GM12892 (cell line): ENCODE measurements at places on chromosomes 11 and 22.

GRCh38 chr22:35811670-35812069 is 94.0 kb downstream of the APOL5 start:
- DNase-seq, result no peak

DNA sequence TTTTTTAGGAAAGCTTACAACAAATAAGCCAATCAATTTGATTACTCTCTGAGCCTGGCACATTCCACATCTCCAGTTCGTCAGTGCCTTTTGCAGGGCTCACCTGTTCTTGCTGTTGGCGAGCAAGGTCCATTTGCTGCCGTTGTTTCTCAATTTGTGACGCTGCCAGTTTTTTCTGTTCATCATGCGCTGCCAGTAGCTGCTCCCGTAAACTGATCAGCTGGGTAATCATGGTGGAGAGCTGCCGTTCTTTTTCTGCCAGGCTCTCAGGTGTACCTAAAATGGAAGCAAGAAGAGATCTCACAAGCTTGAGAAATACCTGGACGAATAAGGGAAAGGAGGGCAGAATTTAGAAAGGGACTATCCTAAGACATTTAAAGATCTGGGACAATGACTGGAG is 169.7 kb downstream of the SOX6 start:
- no peak for DNase-seq

DNA sequence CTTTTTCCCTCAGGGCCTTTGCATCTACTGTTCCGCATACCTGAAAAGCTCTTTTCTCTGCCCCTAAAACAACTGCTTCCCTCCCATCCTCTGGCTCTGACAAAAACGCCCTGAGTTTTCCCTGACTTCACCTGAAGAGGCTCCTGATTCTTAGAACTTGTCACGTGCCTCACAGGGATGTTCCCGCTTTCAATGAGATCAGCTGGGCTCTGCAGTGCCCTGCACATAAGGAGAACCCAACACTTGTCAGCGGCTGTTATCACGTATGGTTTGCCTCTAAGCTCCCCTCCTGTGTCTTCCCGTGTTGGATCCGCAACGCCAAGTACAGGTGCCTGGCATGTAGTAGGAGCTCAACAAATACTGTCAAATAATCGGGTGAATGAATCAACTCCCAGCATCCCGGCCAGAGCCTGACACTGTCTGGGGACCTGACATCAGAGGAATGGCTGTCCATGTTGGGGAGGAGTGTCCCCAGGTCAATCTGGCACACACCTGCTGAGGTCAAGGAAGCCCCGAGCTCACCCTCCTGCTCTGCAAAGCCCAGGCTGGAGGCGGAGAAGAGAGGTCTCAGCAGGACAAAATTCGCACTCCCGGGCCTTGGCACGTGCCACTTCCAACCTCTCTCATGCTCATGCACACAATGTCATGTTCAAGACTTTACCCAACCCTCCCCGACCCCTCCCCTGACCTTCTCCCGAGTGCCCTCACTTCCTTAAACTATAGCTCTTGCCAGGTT is 4.2 kb upstream of the GRK2 start:
- DNase-seq, result no peak

DNA sequence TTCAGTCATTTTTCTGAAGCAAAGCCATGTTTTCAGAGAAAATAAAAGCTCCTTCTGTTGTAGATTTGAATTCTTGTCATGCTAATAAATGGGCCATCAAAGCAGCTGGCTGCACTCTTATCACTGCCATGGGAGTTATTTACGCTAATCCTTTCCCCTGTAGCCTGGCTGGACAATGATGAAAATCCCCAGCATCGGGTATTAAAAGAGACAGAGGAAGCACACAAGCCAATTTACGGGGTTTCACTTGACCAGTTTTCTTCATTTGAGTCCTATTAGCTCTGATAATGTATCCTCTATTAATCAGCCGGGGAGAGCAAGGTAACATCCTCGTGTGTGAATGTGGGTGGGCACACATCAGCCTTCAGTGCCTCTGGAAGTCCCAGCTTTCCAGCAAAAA is 470.2 kb upstream of the API5 start:
- no peak for DNase-seq

- DNase-seq, result no peak
Measured at GRCh38 chr11:18364495-18365073, 29.8 kb upstream of the LDHA start.

GRCh38 chr11:64178203-64178602 is 7.8 kb upstream of the STIP1 start:
- no peak for DNase-seq

- no peak for DNase-seq
Measured at GRCh38 chr11:93468290-93468689, 74.9 kb downstream of the SMCO4 start.

GRCh38 chr22:32073262-32073661 is 30.2 kb downstream of the SLC5A1 start:
- no peak for DNase-seq

- no peak for DNase-seq
Measured at GRCh38 chr22:31631436-31631835, 30.6 kb downstream of the PISD start.

GRCh38 chr11:43736502-43737200 is 56.1 kb downstream of the HSD17B12 start:
- DNase-seq, result no peak

DNA sequence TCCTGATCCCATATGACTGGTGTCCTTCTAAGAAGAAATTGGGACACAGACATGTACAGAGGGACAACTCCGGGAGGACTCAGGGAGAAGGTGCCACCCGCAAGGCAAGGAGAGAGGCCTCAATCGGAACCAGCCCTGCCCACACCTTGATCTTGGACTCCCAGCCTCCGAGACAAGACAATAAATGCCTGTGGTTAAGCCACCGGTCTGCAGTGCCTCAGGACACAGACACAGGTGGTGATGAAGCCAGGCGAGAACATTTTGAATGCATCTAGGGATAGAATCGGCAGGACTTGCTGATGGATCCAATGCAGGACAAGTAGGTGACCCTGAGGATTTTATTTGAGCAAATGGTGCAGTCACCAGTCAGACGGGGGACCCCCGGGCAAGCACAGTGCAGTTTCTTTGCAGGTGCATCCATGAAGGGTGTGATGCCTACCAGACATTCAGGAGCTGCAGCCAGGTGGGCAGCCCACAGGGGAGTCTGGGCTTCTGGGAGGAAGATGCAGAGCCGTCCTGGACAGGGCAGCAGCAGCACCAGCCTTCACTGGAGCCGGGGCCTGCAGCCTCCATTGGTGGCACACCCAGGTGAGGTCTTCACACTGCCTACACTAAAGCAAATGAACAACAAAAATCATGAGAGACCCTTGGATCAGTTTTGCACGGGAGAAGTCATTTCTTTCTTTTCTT is 20.2 kb upstream of the SEPTIN5 start:
- DNase-seq, result no peak

DNA sequence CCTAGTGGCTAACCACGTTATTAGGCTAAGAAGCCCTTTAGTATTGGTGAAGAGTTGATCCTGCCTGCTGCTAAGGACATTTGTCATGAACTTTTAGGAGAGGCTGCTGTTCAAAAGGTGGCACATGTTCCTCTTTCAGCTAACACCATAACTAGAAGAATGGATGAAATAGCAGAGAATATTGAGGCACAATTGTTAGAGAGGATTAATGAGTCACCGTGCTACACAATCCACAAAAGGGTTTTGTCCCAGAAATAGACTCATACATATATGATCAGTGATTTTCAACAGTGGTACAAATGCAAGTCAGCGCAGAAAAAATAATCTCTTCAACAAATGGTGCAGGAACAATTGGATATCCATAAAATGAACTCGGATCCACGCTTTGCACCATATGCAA is 7.0 kb upstream of the MSANTD2 start:
- no peak for DNase-seq

DNA sequence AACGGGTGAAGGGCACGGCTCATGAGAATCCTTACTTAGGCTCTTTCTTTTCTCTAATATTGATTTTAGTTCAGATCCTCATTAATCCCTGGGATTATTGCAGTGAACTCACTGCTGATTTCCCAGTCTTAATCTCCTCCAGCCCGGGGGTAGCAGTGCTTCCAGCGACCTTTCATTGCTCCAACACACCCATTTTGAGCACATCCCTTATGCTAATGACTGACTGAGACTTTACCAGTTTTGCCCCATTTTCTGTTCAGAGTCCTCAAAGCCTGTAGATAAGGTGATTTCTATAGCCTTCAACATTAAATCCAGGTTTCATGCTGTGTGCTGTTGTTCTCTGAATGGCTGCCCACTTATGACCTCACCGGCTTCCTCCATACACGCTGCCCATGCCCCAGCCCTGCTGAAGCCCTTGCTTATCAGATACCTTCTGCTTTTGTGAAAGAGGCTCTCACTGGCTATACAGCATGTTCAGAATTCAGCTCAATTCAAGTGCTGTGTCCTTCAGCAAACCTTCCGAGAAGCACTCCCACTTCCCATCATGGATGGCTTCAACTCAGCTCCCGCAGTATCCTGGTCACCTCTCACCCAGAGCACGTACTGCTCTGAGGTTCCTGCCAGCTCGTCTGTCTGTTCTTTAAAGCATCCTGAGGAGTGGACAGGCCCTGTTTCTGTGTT is 49.0 kb downstream of the PPFIA1 start:
- DNase-seq, result no peak

GRCh38 chr22:17705546-17705945 is 67.0 kb downstream of the BCL2L13 start:
- DNase-seq, result no peak

DNA sequence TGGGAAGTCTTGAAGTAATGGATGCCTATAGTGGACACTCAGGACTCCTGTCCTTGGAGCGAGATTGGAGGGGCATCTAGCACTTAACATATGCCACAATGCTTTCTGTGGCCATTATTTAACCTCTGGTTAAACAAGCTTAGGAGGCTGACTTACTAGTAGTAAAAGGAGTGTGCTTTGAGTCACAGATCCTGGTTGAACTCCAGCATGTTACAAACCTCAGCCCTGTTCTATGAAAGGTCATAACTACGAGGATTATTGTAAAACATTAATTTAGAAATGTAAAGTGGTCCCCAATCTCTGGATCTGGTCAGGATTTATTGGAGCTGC is 1.1 kb upstream of the LBHD1 start:
- DNase-seq, result no peak

- no peak for DNase-seq
Measured at GRCh38 chr11:36274414-36274813, 14.8 kb downstream of the COMMD9 start.

DNA sequence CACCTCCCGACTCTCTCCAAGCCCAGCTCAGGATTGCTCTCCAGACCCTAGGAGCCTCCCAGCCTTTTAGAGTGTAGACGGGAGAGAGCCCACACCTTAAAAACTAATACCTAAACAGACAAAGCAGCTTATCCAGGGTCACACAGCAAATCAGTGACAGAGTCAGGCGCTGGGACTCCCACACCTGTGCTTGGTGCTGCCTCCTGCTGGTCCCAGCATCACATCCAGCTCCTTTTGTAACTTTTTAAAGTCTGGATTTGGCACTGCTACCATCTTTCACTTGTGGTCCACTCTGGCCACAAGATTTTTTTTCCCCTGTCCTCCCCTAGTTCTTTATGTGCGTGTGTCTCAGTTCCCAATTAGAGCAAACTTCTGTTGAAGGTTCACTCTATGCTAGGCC is 4.7 kb downstream of the ANO1 start:
- DNase-seq, result no peak

DNA sequence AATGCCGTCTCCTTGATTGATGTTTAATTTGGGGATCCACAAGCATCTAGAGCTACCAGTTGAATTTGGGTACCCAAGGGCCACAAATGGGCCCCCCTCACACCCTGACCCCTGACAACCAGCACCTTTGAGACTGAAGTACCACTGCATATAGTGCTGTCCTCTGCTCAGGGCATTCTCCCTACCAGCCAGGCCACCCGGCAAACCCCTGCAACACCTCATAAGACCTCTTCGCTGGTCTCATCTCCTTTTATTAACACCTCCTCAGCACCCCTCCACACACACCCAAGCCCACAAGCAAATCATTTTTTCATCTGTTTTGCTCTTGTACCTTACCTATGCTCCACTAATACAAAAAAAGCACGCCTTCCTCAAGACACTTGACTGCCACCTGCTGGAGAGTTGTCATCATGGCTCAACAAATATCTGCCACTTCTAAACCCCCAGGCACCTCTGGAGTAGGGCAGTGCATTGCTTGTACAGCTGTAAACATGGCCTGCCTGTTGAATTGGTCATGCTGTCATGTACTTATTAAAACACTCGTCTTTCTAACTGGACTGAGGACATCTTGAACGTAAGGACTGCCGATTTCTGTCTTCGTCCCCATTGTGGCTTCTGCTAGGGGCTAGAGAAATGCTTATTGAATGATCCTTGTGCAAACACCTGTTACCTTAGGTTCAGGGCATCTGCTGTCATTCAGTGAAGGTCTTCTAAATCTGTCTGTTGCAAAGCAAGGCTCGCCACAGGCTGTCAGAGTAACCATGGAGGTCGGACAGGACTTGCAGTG is 66.5 kb downstream of the BMAL1 start:
- DNase-seq, result no peak

DNA sequence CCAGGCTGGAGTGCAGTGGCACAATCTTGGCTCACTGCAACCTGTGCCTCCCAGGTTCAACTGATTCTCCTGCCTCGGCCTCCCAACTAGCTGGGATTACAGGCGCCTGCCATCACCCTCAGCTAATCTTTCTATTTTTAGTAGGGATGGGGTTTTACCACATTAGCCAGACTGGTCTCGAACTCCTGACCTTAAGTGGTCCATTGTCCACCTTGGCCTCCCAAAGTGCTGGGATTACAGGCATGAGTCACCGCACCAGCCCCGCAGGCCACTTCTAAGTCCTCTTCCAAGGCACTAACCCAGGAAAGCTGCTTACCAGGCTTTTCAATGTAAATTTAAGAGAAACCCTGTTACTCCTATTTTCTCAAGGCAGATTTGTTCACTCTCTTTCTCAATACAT is 50.4 kb downstream of the DENND5A start:
- no peak for DNase-seq

- no peak for DNase-seq
Measured at GRCh38 chr22:48567213-48567975, 1260.3 kb downstream of the BRD1 start.

GRCh38 chr22:37894939-37895670 is 11.0 kb upstream of the MICALL1 start:
- DNase-seq, result no peak

DNA sequence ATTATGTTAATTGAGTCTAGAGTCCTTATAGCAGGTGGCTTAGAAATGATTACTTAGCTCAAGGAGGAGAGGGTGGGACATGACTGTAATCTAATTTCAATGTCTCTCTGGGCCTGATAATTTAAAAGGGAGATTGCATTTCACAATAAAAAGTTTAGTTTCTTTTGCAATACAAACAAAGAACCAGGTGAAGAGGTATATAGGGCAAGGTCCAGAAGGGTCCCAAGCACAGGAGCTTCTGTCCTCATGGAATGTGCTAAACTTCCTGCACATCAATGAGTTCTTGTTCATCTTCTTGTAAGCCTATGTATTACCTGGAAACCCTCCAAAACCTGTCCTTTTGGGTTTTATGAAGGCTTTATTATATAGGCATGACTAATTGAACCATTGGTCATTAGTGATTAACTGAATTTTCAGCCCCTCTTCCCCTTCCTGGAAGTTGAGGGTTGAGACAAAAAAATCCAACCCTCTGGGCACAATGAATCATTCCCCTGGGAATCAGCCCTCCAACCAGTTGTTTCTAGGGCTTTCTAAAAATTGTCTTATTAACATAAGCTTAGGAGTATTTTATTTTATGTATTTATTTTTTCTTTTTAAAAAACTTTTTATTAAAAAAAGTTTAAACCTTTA is 37.6 kb downstream of the MS4A2 start:
- no peak for DNase-seq
